Esophagus mucosa (tissue), 1 donor: ENCODE measurements at places on chromosomes 11 and 22. TPM values are rescaled to one million over a fixed set of nuclear protein-coding genes. Genes with fewer than 3 reads are reported as not detected.
A peak's percentile ranks its signal among the peaks of the same experiment; 100 is the strongest.

DNA sequence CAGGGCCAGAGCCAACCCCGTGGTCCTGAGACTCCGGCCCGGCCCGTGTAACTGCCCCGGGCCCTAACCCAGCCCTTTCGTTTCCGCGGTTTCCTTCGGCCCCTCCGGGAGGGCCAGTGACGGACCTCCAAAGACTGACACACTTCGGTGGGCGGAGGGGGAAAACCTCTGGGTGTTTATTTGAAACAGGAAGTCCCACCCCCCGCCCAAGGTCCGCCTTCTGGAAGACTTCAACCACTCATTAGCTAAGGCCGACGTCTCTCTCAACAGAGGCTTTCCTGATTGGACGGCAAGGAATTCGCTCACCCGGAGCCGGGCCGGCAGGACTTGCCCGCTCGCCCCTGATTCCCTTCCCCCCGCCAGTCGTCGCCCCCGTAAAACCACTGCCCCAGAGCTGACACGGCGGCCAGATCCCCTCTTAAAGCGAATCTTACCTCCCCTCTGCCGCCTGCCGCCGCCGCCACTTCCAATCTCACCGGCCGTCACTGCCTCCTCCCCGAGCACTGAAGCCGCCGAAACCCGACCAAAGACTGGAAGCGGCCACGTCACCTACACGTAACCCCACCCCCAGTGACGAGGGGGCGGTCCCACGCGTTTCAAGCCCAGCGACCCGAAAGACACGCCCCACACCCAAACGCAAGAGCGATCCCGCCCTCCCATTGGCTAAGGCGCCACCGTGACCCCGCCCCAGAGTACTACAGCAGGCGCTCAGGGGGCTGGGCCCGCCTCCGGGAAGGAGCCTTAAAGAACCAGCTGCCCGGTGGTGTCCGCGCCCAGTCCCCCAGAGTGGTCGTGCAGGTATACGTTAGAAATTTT, at the start of gene STX5:
TSS of gene STX5 (minus strand) at position 532 of the 816 bp plus-strand sequence. CDS start 808 bp downstream, outside the sequence.
- peak; percentile 99 for ATAC-seq

DNA sequence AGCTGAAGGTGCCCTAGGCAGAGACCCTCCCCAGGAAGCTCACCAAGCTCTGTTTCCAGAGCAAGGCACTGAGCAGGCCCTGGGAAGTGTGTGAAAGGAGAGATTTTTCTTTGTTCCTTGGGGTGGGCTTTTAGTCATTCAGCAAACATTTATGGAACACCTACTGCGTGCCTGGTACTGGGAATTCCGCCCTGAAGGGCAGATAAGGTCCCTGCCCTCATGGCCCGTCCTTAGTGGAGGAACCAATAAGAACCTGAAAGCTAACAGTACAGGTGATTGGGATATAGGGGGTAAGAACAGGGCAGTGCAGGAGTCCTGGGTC, 3.9 kb downstream of the TMEM134 start:
- no peak for ATAC-seq

DNA sequence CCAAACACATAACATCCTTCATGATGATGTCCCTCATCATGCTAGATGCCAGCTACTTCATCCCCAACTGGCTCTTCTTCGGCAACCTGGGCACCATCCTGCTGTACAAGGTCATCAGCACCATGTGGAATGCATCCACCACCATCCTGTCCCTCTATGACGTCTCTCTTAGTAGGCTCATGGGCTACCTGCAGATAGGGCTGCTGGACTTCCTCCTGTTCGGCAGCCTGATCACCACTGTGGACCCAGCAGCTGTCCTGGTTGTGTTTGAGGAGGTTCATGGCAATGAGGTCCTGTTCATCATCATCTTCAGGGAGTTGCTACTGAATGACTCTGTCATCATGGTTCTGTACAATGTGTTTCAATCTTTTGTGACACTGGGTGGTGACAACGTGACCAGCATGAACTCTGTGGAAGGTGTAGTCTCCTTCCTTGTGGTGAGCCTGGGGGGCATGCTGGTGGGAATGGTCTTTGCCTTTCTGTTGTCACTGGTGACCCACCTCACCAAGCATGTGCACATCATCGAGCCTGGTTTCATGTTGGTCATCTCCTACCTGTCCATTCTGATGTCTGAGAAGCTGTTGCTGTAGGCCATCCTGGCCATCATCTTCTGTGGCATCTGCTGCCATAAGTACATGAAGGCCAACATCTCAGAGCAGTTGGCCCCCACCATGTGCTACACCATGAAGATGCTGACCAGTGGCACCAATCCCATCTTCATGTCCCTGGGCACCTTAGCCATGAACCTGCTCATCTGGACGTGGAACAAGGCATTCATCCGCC, 120.7 kb upstream of the SERPIND1 start:
- no peak for ATAC-seq

GRCh38 chr22:23816156-23816976, 22.4 kb downstream of the DERL3 start:
- peak; percentile 37 for ATAC-seq

- no peak for ATAC-seq
Observed at GRCh38 chr22:45542001-45542520, 39.4 kb downstream of the FBLN1 start.

GRCh38 chr11:64268893-64269539, 15.4 kb downstream of the BAD start:
- peak; percentile 1 for ATAC-seq

GRCh38 chr11:76459299-76459698, 14.5 kb downstream of the EMSY start:
- no peak for ATAC-seq

APOBEC3B gene
- 5.0 TPM for total RNA-seq

C2CD3 gene
- total RNA-seq: 12.4 TPM

OR5T3 gene
- total RNA-seq: not detected

CYTH4 gene
- 1.6 TPM for total RNA-seq
